ENCODE measurements at places on chromosomes 4 and X. TPM values are rescaled to one million over a fixed set of nuclear protein-coding genes. Genes with fewer than 3 reads are reported as not detected.

AADAT gene
- total RNA-seq, result not detected

DNA sequence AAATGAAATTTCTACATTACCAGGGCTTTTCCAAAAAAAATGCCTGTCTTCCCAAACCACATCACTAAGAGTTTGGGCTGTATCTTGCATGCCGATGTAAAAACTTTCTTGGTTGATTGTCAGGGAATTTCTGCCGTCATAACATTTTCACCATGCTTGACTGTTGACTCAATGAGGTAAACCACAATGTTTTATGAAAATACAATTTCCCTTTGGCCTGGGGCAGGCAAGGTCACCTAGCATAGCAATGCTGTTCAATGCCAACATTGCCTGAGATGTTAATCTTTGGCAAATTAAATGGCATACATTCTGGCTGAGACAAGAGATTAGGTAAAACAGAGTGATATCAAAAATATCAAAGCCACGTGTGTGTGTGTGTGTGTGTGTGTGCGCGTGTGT lies 137.1 kb upstream of the TBL1X start:
- H3K27ac ChIP-seq, result no peak overlapping the region
- H3K36me3 ChIP-seq, result no peaks in the 10 kb centered on the region
- peaks cover 1% of the 10 kb centered on the region for H3K27me3 ChIP-seq
- H3K4me3 ChIP-seq, result no peak overlapping the region
- DNase-seq, result no peak
- H3K4me1 ChIP-seq, result peaks cover 15% of the 10 kb centered on the region

DNA sequence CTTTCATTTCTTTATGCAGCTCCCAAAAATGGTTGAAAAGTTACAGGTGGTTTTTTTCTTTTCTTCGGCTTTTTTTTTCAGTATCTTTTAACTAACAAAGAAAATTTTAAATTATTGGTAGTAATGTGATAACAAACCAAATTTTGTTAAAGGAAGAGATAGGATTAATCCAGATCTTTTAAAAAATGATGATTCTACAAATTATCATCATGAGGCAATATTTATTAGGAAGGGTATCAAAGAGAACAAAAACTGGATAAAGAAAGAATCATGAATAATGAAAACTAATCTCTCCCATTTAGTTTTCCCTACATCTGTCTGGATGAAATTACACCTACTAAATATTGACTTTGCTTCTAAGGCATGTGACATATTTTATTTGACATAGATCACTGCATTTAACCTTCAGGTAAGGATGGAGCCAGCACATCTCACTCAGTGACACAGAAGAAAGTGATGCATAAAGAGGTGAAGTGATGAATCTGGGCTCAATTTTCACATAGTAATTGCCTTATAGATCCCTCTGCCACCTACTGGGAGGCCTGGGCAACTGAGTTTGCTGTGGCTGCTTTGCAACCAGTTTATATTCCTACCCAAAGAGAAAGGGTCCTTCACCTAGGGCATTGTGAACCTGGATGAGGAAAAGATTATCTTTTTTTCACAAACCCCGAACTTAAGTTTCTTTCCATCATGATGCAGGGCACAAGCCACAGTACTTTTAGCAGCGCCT lies 155.6 kb downstream of the HNRNPD start:
- DNase-seq, result no peak
- no peaks in the 10 kb centered on the region for H3K36me3 ChIP-seq
- peaks cover 8% of the 10 kb centered on the region for H3K4me1 ChIP-seq
- no peak overlapping the region for H3K27ac ChIP-seq
- H3K27me3 ChIP-seq, result peaks cover 4% of the 10 kb centered on the region

DNA sequence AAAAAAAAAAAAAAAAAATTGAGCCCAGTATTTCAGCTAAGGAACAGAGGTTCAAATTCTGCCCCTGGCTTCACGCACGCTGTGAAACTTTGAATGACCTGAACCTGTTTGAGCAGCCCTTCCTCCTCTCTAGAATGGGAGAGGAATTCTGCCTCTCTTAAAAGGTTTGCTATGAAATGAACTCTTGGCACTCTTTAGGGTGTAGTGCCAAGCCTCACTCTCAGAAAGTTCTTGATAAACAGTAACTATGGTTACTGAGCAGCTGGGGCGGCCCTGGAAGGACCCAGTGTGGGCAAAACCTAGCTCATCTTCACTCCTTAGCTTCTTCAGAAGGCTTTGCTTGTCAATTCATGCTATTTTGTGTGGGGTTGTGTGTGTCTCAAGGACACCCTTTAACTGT lies 73.7 kb downstream of the GEMIN8 start:
- peaks cover 5% of the 10 kb centered on the region for H3K27me3 ChIP-seq
- H3K4me3 ChIP-seq, result no peak overlapping the region
- H3K36me3 ChIP-seq, result no peaks in the 10 kb centered on the region

GRCh38 chrX:15465347-15465746 lies 27.8 kb downstream of the PIR start:
- no peak for DNase-seq
- peaks cover 2% of the 10 kb centered on the region for H3K27me3 ChIP-seq
- H3K4me1 ChIP-seq, result no peaks in the 10 kb centered on the region
- H3K4me3 ChIP-seq, result no peak overlapping the region

DNA sequence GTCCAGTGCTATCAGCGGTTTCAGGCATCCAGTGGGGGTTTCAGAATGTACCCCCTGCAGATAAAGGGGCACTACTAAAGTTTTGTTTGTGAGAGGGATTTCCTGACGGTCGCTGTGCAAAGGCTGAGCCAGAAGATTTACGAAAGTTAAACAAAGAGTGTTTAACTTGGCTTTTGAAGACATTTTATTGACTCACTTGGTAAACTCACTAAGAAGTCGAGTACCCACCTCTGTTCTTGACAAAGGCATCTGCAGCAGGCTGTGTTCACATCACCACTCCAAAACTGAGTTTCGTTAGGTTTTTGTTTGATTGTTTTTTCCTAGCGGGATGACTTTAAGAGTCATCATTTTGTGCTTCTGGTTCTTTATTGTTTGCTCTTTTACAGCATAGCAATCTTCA lies 143.9 kb upstream of the TBL1X start:
- H3K4me3 ChIP-seq, result no peak overlapping the region
- H3K27ac ChIP-seq, result no peak overlapping the region
- no peak for DNase-seq
- no peaks in the 10 kb centered on the region for H3K27me3 ChIP-seq
- peaks cover 22% of the 10 kb centered on the region for H3K4me1 ChIP-seq
- H3K36me3 ChIP-seq, result no peaks in the 10 kb centered on the region

All from activated CD4-positive, alpha-beta memory T cell treated with anti-CD3 and anti-CD28 coated beads, Interleukin-2, amount 10 ng/mL, durations not matched to agents 7 days and 5 days (primary cell).